ENCODE measurements at places on chromosomes 1 and 21.

DNA sequence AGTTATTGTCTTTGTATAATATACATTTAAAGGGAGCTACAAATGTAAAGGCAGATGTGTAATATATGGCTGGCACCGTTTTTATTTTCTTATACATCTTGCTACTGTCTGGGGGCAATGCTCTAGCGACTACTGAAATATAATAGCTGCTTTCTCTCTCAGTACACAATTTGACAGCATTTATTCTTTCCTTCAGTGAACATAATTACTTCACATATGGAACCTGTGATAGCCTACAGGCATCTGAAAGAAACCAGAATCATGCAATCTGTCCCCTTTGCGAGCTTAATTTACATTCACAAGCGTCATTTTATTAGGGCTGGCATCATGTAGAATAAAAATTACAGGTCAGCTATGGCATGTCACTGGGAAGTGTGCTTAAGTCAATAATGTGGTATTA lies 557.5 kb upstream of the PTBP2 start:
- no peak for DNase-seq

DNA sequence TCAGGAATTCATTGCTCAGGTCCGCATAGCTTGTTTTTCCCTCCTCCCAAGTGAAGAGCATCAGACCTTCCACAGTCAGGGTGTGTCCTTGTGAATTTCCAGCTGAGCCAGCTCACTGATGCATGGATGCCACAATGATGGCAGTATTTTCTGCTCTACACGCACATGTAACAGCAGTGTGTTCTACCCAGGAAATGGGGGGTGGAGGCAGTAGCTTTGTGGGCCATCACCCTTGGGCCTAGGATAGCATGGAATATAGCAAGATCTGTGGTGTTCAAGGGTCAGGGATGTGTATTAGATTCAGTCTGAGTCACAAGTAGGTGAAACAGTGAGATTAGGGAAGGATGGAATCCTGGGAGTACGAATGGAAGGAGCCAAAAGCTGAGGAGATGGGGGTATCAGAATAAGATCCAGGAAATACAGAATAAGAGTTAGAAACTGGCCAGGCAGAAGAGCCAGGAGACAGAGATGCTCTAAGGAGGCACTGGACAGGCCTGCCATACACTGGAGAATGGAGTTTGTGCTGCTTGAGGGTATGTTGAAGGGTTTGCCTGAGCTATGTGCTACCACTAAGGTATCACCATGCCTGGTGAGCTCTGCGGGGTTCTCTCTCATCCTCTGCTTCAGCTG lies 90.6 kb upstream of the CNIH3 start:
- no peak for DNase-seq

DNA sequence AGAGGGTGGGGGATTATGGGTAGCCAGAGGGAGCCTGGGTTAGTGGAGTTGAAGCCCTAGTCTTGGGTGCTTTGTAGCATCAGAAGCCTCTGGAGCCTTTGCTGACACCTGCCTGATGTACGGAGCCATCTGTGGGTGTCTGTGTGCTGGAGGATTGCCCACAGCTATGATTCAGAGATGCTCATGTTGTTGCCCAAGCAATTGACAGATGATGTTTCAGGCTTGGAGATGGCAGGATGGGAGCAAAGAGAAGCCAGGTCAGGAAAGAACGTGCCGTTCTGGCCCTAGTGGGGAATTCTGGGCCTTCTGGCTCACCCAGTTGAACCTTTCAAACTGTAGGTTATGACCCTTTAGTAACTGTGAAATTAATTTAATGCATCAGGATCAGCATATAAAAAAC lies 27.6 kb downstream of the COQ8A start:
- DNase-seq, result no peak

DNA sequence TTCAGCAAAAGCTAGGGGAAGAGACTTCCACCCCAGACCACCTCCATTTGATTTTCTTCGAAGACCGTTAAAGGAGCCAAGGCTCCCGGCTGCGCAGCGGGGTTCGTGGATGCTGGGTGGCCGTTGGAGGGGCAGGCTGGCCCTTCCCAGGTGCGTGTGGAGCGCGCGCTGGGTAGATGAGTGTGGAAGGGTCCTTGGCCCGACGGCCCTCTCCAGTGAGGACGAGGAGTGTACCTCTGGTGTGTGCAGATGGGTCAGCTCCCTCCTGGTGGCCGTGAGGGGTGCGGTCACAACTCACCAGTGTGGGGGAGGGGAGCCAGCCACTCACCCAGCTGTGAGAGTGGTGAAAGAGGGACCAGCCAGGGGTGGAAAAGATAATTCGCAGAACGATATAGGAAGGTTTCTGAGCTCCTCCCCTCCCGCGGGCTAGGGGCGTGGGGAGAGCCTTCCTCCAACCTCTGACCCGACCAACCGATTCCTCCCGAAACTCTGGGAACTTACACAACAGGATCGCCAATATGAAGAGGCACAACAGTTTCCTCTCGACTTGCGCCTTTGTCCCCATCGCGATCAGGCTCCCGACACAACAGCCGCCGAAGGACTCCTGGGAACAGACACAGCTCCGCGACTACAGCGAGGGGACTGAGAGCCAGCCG lies at the start of gene F11R:
TSS of gene F11R (minus strand) at position 644 of the 656 bp plus-strand sequence. CDS start at position 565, 79 bp downstream.
- peak; percentile 72 for DNase-seq

- DNase-seq, result no peak
Observed at GRCh38 chr1:170687621-170688020, 23.7 kb downstream of the PRRX1 start.

DNA sequence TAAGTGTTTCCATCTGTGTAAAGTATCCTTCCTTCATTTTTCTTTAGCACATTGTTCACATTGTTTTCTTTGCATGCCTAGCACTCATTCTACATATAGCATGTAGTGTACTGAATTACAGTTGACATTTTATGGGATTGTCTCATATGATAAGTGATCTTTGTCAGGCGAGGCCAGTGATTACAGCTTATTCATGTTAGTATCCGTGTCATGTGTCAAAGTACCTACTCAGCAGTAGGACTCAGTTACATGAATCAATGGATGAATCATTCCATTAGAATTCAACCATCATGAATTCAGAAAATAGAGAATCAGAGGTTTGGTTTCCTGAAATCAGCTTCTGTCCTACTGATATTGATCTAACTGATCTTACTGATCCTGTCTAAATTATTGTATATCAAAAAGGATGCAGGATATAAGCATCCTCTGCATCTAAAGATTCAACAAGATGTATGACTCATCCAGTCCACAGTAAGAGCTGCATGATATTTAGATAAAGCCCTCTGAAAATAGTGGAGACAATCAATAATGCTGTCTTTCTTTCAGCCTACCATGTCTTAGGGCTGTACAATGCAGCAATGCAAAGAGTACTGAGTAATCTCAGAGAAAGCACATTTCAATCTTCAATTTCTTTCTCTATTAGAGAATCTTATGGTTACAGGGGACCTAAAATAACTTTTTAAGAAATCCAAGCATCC lies 20.7 kb upstream of the HRNR start:
- no peak for DNase-seq

DNA sequence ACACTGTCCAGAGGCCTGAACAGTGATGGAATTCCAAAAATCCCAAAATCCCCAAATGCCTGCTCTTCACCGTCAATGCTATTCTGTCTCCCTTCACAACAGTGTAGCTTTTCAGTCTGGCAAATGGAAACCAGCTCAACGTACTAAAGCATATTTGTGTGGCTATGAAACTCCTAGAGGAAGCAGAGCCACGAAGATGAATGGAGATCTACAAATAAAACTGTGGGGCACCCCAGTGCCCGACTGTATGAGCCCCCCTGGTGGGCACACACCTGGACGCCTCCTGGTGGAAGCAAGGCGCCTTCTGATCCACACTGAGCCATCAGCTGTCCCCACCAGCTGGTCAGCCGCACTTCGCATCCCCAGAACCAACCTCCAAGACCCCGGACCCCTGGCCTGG lies 129.1 kb upstream of the SOD1 start:
- DNase-seq, result no peak

DNA sequence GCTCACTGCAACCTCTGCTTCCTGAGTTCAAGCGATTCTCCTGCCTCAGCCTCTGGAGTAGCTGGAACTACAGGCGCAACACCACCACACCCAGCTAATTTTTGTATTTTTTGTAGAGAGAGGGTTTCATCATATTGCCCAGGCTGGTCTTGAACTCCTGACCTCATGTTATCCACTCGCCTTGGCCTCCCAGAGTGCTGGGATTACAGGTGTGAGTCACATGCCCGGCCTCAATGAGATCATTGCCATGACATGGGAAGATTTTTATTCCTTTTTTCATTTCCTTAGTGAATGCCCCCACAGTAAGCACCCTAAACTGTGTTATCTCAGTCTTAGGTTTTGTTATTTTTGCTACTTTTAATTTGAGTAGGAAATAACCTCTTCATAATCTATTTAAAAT lies 977.9 kb downstream of the BRINP3 start:
- DNase-seq, result no peak

GRCh38 chr1:184060316-184060715 lies 8.8 kb downstream of the TSEN15 start:
- no peak for DNase-seq

DNA sequence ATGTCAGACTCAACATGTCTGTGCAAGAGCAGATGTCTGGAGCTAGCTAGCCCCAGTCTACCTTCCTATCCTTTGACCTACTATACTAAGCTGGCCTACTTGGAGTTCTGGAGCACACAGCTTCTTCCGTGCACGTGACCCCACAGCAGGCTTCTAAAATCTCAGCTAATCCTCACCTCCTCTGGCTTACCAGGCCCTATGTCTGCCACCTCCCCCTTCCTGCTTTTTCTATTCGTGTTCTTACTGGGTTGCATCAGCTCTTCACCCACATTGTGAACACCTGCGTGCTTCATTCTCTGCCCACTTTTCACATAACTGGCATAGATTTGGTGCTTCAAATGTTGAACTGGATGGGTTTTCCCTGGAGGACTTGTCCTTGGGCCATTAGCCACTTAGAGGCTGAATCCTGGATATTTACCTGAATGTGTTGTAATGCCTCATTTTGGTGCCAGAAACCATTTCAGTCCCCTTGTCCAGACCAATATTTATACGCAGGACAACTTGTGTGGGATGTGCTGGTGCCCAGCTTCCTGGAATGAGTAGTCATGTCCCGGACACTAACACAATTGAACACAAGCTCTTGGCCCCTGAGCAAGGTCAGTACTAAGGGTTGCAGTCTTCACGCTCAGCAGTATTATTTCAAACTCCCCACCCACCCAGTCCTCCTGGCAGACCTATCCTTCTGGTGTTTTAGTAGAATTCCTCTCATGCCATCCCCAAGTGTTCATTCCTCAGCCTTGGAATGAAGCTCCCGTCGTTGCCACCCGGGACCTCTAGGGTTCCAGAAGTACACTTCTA lies 24.0 kb downstream of the TENT5C start:
- no peak for DNase-seq

DNA sequence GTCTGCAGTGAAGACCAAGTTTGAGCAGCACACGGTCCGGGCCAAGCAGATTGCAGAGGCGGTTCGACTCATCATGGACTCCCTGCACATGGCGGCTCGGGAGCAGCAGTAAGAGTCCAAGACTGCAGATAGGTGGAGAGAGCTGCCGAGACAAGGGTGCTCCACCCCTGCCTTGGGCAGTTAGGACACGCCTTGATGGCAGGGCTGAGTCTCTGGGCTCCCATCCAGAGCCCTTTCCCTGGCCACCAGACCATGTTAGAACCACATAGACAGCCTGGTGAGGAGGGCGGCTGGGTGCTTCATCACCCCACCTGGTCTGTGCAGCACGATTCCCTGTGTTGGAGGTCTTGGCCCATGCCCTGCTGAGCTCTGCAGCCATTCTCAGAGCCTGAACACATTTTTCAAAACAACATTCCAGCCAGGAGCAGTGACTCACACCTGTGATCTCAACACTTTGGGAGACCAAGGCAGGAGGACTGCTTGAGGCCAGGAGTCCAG lies 17.3 kb upstream of the MIIP start:
- DNase-seq, result no peak

DNA sequence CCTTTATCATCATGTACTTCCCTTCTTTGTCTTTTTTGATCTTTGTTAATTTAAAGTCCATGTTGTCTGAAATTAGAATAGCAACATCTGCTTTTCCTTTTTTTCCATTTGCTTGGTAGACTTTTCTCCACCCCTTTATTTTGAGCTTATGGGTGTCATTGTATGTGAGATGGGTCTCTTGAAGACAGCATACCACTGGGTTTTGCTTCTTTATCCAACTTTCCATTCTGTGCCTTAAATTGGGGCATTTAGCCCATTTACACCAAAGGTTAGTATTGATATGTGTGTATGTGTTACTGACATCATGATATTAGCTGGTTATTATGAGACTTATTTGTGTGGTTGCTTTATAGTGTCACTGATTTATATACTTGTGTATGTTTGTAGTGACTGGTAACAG lies 50.2 kb downstream of the IFI44 start:
- DNase-seq, result no peak

- DNase-seq, result no peak
Observed at GRCh38 chr1:174399211-174399610, 48.6 kb upstream of the GPR52 start.

GRCh38 chr21:21864321-21864840 lies 866.2 kb downstream of the NCAM2 start:
- no peak for DNase-seq

DNA sequence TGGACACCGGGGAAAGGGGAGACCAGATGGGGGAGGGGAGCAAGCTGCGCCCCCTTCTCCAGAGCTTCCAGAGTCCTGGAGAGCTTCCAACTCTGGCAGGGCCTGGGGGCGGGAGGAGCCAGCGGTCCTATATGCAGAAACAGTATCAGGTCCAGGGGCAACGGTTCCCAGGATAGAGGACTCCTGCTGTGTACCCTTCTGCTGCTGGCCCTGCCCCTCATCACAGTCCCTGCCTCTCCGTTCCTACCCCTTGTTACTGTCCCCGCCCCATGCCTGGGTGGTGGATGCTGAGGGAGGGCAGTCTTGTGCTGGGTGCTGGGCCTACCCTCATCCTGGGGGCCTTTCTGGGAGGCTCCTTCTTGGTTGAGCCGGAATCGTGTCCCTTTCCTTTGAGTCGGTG lies 19.2 kb upstream of the PEX10 start:
- no peak for DNase-seq

DNA sequence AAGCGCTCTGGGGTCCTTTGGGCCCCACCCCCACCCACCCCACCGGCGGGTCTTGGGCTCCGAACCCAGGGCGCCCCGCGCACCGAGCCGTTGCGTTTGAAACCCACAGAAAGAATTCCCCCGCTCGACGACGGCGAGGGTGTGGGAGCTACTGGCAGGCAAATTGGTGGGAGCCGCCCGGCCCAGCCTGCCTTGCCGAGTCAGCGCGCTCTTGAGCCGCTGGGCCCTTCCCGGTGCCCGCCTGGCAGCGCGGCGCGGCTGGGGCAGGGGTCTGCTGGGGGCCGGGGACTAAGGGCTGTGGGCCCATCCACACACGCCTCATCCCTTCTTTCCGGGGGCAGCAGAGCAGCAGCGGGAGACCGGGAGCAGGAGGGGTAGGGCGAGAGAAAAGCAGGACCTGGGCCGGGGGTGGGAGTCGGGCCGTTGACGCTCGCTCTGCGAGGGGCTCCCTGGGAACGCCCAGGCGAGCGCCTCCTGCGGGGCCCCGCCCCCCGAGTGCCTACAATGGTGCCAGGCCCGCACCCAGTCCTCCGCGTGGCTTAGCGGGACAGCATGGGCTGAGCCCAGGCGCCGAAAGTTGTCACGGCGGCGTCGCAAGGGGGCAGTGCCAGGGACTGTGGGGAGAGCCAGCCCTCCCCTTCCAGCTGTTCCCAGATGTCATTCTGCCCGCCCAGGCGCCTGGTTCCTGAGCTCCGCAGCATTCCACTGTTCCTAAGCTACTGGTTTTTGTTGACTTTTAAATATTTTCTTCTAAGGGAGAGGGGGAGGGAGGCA lies at the start of gene C1orf94:
TSS of gene C1orf94 (plus strand) at position 78 of the 774 bp plus-strand sequence. CDS start 883 bp downstream, outside the sequence.
- DNase-seq, result peak; percentile 33
